ENCODE measurements at places on chromosomes 6 and 20. TPM values are rescaled to one million over a fixed set of nuclear protein-coding genes. Genes with fewer than 3 reads are reported as not detected.

DNA sequence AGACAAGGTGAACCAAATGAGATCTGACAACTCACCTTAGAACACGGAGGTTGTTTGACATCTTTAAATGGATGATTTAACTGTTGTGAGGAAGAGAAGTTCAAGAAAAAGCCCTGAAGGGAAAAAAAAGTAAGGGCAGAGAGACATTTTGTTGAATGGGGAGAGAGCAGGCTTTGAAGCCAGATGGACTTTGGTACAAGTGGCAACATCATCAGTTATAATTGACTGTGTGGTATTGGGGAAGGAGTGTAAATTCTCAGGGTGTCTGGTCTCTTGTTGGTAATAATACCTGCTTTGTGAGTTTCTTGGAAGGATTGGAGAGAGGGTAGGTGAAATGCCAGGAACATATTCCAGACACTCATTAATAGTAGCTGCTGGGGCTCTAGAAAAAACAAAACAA, 21.6 kb downstream of the OGFRL1 start:
- DNase-seq: no peak

The MCHR2 gene
- not detected for total RNA-seq

DNA sequence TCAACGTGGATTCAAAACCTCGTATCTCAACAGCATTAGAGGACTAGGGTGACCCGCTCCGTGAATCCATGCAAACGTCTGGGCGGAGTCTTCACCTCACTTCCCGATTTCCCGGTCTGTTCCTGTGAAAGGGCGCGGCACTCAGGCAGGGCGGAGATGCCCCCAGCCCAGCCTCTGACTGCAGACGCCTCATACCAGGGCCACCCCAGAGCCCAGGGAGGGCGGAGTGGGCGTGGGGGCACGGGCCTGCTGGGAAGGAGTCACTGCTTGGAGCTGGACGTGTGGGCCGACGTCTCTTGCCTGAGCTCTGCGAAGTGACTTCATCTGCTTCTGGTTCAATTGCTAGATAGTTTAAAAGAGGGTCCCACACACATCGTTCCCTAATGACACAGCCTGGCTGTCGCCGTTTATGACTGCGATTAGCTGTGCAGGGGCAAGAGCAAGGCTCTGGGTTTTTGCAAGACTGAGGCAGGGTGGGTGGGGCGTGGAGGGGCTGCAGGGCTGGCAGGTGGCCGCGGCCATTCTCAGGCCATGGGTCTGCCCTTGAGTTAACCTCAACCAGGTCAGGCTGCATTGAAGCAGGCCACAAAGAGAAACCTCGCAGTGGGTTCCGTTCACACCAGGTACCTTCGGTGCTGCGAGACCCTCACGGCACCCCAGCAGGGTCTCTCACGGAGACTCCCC, 15.0 kb downstream of the SMOC2 start:
- DNase-seq: no peak

DNA sequence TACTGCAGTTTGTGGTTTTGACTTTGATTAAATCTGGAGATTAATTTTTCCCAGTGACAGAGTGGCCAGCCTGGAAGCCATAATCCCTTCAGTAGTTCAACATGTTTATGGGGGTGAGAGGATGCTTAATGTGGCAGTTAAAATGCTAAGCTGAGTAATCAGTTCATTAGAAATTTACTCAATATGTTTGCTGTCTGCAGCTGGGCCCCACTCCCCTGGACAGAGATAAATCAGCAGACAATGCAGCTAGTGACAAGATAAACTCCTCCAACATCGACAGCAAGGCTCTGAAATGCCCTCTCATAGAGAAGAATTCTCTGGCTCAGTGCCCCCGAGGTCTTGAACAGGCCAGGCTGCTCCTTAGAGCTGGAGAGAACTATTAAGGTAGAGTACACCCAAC, 101.9 kb downstream of the LRFN2 start:
- no peak for DNase-seq

DNA sequence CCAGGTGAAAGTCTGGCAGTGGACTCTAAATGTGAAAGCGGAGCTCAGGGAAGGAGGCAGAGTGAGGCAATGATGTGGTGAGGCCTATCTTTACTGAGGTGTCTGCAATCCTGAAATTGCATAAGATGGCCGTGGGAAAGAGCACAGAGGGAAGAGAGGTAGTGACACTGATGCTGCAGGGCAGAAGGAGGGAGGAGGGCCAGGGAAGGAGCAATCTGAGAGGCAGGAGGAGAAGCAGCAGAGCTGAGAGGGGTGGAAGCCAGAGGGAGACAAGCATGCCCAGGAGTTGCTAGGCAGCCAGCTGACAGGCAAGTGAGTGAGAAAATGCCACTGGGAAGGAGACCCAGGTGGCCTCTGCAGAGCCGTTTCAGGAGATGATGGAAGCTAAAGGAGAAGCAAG, 97.4 kb upstream of the CNR1 start:
- no peak for DNase-seq

- DNase-seq: no peak
These were observed 418.3 kb upstream of the POU3F2 start for GRCh38 chr6:98416027-98416426.

DNA sequence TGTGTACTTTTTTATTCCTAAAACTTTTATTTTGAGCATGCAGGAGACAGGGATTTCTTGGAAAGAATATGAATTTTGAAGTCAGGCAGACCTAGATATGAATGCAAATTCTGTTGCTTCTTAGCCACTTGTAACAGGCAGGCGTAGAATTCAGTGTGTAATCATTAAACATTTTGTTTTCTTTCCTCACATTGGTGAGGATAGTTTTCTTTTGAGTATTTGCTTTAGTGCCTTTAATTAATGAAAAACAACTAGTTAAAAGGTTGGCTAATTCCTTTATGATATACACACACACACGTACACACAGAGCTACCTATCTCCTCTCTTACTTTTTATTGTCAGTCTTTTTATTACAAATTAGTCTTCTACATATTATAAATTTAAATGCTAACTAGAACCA, 342.3 kb downstream of the CDKAL1 start:
- no peak for DNase-seq

The ARMH2 gene
- total RNA-seq: not detected

The HEY2 gene
- total RNA-seq: 0.25 TPM

DNA sequence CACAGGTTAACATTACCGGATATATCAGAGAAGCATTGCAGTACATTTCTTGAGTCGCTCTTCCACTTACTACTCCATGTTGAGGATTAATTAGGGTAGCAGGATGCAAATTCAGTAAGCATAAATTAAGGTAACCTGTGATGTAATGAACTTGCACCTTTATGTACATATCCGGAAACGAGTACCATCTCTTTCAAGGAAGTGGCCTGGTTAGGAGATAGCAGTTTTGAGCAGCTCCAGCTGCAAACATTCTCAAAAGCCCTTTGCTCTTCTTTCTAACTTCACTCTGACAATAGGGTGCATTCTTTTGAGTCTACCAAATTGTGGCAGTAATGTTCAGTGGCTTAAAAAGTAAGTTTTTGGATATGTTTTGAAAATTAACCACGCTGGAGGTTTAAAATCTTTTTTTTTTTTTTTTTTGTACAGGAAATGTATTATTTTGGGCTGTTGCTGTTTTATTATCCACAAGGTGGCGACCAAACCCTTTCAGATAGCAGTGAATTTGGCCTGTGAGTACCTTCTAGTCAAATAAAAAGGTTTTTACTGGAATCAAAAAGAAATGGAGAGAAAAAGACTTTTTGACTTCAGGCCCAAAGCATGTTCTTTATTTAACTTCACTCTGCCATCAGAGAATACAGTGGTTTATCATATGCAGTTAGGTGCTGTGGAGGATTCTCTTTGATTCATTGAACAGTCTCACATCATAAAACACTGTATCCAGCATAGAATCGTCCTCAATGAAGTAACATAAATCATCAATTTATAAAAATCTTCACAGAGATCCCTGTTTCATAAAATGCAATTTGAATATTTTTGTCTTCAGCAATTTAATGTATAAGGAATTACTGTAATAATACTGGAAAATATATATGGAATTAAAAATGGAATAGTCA, 8.9 kb downstream of the FAM217B start:
- DNase-seq: peak; percentile 79

The SYNDIG1 gene
- 1.6 TPM for total RNA-seq

DNA sequence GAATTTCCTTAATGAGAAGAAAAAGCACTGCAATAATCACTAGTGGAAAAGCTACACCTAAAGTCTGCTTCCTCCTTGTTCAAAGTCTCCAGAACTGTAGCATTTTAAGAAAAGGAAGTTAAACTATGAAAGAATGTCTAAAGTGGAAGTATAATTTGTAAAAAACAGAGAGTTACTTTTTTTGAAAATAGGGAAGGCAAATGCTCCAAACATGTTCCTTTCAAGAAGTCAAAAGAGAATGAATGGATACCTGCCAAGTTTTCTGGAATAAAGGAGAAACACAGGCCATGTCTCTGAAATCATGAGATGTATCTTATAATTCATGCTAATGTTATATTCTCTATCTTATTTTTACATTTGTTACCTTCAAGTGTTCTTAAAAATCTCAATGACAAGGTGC, 60.7 kb upstream of the ADGRG6 start:
- DNase-seq: peak; percentile 12

DNA sequence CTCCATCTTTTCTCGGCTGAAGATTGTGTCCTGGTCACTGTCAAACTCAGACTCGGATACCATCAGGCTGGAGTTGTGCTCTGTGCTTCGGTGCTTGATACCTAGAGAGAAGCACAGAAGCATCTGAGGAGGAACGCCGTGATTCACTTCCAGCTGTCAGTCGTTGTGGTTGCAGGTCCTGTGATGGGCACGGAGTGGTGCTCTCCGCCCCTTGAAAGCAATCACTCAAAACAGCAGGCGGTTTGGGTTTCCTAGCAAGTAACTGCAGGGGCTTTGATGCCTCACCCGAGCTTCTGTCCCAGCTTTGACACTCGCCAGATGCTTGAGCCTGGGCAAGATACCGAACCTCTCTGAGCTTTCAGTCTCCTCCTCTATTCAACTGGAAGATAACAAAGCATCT, 52.5 kb downstream of the ALDH5A1 start:
- no peak for DNase-seq

DNA sequence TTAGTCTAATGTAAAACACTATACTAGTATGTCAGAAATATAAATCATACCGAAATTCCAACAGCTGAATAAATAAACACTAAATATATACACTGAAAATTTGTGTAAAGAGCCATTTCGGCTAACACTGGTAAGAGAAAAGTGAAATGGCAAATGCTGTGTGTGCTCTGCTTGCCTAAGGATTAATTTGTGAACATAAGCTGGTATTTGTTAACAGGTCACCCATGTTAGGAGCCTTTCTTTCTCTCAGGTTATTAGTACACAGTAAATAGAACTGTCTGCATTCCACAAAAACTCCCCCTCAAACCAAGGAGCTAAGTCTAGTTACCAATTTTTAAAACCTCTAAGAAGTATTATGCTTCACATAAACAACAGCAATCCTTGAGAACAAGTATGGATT, 27.0 kb downstream of the ELOVL5 start:
- DNase-seq: no peak

DNA sequence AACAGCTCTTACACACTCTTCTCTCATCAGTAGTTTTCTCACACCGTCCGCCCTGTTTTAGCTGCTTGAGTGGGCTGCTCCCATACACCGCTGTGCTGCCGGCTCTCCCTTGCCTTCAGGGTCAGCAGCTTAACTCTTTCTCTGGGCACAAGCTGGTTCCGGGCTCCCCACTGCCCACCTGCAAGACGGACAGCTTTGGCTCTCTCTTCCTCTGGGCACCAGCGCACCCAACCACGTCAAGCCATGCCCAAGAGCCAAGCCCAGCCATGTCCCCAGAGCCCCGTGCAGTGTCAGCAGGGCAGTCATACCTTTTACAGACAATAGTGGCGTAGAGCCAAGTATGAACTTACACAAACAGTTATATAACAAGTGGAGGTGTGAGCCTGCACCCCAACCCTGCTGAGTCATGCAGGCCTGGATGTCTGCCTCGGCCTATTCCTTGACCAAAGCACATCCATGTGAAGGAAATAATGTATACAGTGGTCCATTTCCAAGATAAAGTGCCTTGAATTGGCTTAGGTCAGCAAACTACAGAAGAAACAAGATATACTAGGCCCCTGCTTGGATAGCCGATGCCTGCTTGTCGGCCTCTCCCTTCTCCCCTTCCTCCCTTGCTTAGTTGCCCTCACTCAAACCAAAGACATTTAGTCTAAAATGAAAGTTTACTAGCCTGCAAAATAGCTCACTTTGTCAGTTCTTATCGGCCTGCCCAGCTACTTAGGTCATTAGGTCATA, 89.3 kb downstream of the JPH2 start:
- peak; percentile 71 for DNase-seq

DNA sequence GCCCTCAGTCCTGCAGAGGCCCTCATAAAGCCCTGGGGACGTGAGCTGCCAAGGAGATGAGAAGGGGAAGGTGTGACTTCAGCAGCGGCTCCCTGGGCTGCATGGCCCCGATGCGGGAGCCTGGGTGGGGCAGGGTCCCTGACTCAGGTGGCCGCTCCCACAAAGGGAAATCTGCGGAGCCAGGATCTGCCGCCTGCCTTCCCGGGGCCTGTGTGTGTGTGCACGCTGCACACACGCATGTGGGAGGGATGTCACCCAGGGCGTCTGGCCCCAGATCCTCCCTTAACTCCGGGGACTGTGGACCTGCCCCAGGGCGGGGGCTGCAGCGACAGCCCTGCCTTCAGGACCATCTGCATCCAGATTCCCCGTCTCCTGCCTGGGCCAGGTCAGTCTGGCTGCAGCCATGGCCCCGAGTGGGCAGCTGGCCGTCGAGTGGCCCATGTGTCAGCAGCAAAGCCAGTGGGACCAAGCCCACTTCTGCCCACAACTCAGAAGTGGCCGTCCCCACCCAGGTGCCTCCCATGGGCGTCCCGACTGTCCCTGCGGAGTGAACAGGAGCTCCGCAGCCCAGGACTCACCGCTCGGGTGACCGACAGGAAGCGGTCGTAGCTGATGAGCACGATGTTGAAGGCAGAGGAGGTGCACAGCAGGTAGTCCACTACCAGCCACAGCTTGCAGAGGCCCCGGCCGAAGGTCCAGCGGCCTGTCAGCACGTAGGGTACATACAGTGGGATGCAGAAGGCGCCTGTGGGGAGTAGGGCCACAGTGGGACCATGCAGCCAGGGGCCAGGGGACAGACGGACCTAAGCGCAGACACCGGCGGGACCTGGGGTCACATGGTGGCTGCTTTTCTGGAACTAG, 1.9 kb downstream of the HRH3 start:
- DNase-seq: no peak

The TMEM74B gene
- total RNA-seq: not detected

The COL11A2 gene
- total RNA-seq: 0.74 TPM

GRCh38 chr6:130724089-130724488, 103.1 kb upstream of the SMLR1 start:
- no peak for DNase-seq

GRCh38 chr6:30060606-30061091, 416 bp upstream of the POLR1H start:
- DNase-seq: no peak

- no peak for DNase-seq
These were observed 19.8 kb downstream of the PXDC1 start for GRCh38 chr6:3731700-3732099.

The CYP39A1 gene
- 4.7 TPM for total RNA-seq

The HLA-DPA1 gene
- total RNA-seq: 0.18 TPM

The MLIP gene
- not detected for total RNA-seq

DNA sequence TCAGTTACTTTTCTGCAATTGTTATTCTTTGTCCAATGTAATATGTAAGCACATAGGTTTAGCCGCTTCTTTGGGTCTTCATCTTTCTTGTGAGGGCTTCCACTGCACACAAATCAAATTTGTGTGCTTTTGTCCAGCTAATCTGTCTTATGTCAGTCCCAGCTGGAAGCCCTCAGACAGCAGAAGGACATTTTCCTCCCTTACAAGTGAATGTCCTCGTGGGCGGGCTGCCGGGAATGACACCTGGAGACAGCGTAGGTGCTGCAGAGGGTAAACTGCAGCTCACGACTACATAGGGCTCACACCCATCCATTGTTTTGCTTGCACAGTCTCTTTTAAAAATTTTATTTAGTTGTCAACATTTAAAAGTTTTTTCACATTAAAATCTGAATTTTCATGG, 24.6 kb upstream of the PPP1R14C start:
- no peak for DNase-seq

All from fibroblast of the aortic adventitia (primary cell).